ENCODE measurements at places on chromosomes 12 and 14. TPM values are rescaled to one million over a fixed set of nuclear protein-coding genes. Genes with fewer than 3 reads are reported as not detected.

The MIPOL1 gene
- 9.3 TPM for total RNA-seq

DNA sequence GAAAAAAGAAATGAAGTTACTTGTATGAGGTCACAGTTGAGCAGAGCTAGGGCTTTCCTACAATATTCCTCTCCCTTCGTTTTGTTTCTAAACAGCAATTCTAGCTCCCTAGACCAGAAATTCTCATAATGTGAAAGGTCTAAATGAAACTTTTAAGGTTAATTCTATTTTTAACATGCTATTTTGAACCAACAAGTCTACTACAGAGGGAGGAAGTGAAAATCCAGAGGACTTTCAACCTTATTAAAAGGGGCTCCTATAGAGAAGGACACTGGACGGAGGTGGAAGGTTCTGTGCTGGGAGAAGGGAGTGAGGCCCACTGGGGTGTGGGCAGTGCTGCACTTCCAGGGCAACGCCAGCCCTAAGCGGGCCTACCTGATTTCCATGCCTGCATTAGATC, 13.4 kb downstream of the GSG1 start:
- DNase-seq = no peak

- no peak for DNase-seq
Observed at GRCh38 chr14:52240623-52241022, 26.9 kb upstream of the PTGDR start.

The HOXC9 gene
- not detected for total RNA-seq

The DACT1 gene
- 6.8 TPM for total RNA-seq

DNA sequence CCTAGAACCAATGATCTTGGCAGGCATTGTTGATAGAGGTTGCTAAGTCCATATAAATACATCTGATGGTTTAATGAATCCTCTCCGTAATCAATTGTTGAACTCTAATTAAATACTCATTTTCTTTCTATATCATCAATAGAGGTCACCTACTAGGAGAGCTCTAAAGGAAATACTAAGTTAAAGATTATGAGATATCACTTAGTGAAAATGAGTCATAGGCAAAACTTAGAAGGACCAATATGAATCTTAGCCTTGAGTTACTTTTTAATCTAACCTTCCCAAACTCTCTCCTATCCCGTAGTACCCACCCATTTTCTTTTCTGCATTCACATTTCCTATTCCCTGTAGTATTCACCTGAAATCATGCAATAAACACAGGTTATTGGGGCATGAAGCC, 50.2 kb downstream of the MBIP start:
- DNase-seq = no peak

DNA sequence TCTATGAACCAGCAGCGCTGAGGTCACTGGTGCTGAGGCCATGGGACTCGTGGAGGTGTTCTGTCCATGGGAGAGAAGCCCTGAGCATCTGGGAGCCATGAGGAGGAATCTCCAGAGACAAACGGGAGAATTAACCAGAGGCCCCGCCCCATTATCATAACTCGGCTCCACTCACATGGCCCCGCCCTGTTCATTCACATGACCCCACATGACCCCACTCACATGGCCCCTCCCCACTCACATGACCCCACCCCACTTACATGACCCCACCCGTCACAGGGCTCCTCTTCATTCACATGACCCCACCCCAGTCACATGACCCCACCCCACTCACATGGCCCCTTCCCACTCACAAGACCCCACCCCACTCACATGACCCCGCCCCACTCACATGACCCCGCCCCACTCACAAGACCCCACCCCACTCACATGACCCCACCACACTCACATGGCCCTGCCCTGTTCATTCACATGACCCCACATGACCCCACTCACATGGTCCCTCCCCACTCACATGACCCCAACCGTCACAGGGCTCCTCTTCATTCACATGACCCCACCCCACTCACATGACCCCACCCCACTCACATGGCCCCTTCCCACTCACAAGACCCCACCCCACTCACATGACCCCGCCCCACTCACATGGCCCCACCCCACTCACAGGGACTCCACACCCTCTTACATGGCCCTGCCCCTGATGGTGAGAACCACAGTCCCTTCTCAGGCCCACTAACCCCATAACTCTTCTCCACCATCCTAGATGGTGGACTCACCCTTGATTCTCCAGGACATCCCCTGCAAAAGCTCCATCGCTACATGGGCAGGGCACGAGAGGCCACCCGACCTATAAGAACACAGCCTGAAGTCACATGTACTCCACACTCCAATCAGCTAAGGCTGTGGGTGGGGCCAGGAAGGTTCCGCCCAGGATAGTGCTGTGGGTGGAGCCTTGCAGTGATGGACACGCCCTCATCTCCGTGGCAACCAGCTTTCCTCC, 151.1 kb upstream of the SFSWAP start:
- no peak for DNase-seq

DNA sequence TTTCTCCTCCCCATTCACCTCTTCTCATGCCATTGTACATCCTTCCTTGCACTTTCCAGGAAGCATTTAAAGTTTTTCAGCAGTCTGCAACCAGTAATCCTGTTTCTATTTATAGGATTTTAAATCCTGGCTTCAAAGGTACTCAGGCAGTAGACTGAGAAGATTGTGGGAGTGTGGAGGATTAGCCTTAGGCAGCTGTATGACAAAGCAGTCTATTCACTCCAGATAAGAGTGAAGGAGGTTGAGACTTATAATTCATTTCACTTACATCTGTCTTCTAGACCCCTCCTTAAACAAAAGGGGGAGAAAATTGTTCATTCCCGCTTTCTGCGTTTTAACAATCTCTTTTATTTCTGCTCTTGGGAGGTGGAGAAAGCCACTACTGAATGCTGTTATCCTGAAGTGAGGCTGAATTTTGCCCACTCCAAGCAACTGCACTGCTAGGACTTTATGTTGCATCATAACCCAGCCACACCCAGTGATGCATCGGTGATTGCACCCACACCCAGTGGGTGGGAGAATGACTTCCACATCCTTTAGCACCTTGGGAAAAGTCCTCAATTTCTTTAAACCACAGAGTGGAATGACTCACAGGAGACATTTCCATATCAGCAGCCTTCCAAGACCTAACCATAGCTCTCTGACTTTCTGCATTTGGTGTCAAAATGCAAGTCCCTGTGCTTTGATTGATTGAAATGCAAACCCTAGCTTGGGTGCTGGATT, 382.5 kb upstream of the ATP2B1 start:
- DNase-seq = no peak

DNA sequence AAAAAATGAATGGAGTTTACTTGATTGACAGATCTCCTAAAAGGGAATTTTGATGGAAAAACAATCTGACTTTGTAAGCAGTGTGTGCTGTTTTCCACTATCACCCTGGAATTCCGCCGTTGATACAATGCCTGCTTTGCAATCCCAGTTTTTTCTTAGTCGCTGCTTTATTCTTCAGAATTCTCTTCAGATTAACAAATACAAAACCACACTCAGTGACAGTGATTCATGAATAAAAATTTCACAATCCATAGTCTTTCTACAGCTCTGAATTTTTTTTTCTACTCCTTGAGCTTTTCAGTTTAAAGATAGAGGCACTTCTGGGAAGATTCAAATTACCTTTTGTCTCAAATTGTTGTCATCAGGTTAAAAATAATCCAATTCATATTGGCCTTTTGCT, 44.6 kb upstream of the KITLG start:
- DNase-seq = no peak

DNA sequence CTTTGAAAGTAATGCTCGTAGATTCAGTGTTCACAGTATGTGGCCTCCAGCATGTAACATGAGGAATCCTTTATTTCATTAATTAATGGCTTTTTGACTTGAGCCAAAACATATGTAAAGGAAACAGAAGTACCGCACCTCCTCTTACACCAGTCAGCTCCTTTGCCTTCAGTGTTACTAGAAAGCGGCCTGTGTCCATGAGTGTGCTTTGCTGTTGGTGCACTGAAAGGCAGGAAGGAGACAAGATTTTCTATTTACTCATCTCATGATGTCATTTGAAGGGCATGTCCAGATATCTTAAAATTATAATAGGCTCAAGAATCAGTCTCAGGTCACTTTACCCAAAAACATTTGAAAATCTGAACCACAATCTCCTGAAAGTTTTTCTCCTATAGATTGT, 9.9 kb upstream of the CCT2 start:
- no peak for DNase-seq

DNA sequence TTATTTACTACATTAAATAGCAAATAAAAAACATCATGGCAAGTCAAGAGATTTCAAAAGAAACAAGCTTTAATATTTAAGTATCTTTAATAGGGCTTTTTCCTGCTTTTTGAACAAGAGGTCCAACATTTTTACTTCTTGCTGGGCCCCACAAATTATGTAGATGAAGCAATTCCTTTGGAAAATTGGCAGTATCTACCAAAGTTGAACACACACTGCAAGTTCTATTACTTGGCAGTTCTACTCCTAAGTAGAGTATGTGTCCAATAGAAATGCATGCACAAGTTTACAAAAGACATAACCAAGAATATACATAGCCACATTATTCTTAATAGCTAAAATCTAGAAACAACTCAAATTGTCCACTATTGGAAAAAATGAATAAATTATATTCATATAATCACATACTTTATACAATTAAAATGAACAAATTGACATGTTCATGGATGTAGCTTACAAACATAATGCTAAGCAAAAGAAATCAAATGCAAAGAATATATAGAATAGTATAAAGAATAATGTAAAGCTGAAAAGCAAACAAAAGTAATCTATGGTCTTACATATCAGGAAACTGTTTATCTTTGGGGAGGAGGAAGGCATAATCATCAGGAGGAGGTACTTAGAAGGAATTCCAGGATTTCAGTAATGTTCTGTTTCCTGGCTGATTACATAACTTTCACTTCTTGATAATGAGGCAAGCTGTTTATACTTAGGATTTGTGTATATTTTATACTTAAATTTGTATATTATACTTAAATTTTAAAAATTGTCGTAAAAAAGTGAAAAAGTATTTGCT, 6.5 kb upstream of the TMBIM4 start:
- DNase-seq = no peak

The PTPRO gene
- total RNA-seq = 5.0 TPM

DNA sequence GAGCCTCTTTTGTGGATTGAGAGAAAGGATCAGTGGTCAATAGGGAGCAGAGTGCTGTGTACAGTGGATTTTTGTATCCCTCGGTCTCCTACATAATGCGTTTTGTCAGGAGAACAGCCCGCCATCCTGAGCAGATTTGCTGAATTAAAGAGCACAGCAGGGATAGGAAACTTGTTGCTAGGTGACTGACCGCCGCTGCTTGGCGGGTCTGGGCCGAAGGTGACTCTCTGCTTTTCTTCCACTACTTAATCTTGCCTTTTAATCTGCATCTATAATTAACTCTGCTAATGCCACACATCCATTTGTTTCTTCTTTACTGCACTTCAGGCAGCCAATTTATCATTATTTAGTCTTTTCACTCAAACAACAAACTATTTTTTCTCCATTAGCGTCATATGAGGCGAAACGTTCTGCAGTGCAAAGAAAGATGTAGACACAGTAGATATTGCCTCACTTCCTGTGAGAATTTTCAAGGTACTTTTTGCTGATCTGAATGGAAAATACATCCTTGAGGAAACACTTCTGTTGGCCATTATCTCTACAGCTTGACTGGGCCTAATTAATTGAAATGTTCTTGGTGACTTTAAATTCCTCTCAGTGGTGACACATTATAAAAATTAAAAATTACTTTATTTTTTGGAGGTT, 108.0 kb downstream of the PPM1A start:
- DNase-seq = no peak

DNA sequence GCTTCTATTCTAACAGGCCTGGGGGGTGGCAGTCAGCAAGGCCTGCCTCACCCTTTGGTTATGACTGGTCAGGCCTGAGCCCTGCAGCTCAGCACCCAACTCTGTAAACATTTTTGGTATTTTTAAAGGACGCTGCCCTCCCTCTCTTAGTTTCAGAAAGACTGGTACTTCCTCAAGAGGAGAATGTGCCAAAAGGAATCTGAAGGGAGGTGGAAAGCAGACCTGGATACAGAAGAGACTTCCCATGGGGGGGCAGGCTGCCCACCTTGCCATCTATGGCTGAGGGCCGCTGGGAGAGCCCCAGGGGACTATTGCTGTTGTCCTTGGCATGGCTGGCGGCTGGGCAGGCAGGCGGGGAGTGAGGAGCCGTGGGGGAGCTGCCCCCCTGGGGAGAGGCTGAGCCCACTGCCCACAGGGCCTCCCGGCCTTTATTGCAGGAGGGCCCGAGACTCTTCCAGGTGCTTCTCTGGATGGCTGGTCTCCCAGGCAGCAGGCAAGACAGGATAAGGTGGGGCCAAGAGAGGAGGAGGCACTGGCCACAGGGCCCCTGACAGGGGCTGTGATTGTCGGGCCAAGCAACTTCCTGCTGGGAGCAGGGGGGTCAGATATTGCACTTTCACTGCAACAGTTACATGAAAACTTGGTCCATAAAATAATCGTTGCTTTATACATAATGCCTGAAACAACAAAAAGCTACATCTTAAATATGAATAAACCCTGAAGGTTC, 3.5 kb downstream of the ARL6IP4 start:
- DNase-seq = no peak

GRCh38 chr14:75373616-75374015, 54.2 kb upstream of the JDP2 start:
- DNase-seq = peak; percentile 62

DNA sequence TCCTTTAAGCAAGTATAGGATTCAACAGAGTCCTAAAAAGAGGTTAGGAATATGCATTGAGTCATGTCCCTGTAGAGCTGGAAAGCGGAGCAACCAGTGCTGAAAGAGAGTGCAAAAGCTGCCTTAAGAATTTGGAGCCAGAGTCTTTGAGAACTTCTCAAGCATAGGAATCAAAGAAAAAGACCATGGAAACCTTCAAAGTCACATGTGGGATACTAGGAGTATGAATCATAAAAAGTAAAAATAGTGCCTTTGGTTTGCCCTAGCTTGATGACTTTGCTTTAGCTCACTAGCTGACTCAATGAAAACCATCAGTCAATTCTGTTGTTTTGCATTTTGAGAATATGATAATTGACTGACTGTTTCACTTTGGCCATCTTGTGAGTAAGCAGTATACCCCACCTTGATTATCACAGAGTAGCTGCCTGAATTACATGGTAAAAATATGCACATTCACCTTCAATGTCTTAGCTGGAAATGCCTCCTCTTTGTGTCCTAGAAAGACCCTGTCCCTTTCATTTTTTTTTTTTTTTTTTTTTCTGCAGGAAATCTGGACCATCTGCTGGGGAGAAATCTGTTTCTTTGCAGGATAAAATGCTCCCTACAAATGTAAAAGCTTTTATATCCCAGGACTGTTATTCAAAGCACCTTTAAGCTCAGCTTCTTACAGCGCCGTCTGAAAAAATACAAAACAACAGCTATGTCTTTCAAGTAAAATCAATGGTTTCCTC, 248.6 kb upstream of the KRR1 start:
- no peak for DNase-seq

GRCh38 chr12:71266606-71267005, 108.8 kb upstream of the TSPAN8 start:
- DNase-seq = no peak

- no peak for DNase-seq
Observed at GRCh38 chr12:64797156-64797555, 27.3 kb upstream of the TBC1D30 start.

DNA sequence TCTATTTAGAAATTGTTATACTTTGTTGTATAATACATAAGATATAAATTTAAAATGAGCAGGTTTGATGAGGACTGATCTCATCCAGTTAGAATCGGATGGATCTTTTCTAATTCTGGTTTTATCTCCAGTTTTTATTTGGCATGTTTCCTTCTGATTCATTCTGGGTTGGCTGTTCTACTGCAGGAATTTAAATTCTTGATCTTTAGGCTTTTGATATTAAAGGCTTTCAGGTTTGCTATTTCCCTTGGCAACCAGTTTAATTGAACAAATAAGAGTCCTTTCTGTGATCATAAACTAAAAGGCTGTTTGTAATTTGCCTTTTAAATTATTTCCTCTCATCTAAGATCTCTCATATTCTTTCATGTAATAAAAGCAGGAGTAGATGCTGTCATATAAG, 83.4 kb downstream of the PDE6H start:
- DNase-seq = no peak

The SLC7A8 gene
- total RNA-seq = 19.5 TPM

Data from esophagus muscularis mucosa (tissue), 4 donors.